ENCODE measurements at places on chromosomes 7 and 10.

- no peak for DNase-seq
Observed at GRCh38 chr10:80168162-80168511, 35.6 kb downstream of the PLAC9 start.

DNA sequence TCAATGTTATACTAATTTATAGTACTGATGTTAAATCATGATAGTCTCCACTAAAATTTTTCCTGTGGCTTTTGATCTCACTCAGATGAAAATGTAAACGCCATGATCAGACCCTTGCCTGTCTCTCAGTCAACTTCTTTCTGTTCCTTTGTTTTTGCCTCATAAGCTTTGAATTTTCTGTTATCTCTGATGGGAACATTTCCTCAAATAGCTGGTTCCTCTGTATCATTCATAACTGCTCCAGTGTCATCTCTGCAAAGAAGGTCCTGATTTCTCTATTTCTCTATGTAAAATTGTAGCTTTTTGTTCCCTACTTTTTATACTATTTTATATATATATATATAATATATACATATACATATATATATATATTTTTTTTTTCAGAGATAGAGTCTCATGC, 67.5 kb downstream of the GPR141 start:
- no peak for DNase-seq

DNA sequence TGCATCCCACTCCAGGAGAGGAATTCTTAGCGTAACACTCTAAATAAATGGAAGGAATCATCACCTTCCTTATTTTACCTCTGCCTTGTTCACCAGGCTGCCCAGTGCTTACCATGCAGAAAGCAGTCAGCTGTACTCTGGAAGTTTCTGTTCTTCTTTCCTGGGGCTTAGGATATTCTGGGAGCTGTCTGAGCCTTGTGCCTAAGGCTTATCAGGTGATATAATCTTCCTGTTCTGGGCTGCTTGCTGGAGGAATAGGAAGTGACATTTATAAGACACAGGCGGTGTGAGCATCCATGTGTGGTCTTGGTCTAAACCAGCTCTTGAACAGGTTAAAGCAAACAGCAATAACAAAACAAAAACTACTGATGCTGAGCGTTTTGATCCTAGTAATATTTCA, 13.5 kb downstream of the KCTD7 start:
- DNase-seq, result no peak

GRCh38 chr10:73096041-73096448, 621 bp downstream of the P4HA1 start:
- DNase-seq, result peak; percentile 70

- DNase-seq, result no peak
Observed at GRCh38 chr10:43231523-43232078, 35.3 kb downstream of the RASGEF1A start.

- DNase-seq, result no peak
Observed at GRCh38 chr7:100509231-100509630, 25.5 kb downstream of the NYAP1 start.

DNA sequence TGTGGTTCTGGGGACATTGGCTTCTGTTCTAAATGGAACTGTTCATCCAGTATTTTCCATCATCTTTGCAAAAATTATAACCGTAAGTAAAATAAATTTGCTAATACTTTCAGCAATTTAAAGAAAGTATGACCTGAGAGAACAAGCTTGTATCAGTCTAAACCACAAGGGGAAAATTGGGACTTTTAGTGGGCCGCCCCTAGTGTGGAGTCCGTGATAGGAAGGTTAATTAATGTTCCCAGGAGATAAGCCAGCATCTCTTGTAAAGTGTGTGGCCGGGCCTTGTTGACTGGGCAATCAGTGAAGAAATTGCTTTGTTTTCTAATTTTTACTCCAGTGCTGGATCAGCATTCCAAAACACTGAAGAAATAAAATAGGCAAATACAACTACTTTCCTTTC, 83.0 kb downstream of the ABCB5 start:
- DNase-seq, result no peak

- no peak for DNase-seq
Observed at GRCh38 chr7:112497481-112497880, 16.7 kb downstream of the LSMEM1 start.

- DNase-seq, result no peak
Observed at GRCh38 chr10:6168084-6168483, 34.6 kb upstream of the PFKFB3 start.

DNA sequence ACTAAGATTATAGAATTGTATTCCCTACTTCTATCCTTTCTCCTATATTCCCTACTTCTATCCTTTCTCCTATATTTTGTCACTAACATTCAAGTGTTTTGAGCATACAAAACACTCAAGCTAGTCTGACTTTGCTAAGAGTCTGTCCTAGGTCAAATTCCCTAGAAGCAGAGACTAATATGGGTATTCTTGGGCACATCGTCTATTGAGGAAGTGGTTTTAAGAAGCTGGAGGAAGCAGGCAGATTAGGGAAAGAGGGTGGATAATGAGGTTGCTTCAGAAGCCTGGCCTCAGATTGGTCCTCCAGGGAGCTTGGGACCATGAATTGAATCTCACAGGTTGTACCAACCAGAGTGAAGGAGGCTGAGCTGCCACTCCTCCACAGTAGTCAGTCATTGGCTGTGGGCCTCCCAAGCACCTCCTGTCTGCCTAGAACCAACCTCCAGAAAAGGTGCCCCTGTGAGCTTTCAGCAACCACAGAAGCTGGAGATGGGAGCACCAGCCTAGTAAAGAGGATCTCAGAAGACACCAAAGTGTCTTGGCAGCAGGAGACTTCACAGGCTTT, 295.9 kb upstream of the PHF14 start:
- no peak for DNase-seq

- no peak for DNase-seq
Observed at GRCh38 chr10:51462076-51462779, 237.2 kb downstream of the CSTF2T start.

DNA sequence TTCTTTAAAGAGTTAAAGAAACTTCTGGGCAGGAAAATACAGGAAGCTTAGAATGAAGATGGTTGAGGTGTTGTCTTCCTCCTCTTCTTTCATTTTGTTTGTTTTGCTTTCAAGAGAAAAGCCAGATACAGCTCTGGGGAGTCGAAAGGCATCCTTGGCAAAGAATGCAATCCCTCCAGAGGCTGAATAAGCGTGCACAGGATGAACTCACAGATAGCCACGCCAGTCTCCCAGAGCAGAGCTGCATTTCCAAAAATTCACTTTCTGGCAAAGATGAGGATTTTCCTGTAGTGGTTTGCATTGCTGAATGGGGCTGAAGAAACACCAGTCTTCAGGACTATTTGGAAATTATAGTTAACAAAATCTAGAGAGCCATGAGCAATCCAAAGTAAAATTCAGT, 336.4 kb downstream of the NRG3 start:
- no peak for DNase-seq

DNA sequence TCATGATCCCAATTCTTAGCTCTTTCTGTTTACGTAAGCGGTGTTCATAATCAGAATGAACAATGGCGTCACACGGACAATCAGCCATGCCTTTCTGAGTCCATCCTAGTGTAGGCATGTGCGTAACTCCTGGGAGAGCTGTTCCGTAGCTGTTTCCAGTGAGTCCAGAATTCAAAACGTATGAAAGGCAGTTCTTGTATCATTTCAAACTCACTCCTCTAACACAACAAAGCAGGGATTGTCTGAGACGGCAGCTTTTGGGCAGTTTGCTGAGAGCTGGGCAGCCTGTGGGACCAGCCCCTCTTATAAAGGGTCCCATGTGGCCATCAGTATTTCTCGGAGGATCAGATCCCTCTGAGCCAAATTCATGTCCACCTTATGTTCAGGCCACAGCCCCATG, 43.4 kb downstream of the PSPH start:
- no peak for DNase-seq

DNA sequence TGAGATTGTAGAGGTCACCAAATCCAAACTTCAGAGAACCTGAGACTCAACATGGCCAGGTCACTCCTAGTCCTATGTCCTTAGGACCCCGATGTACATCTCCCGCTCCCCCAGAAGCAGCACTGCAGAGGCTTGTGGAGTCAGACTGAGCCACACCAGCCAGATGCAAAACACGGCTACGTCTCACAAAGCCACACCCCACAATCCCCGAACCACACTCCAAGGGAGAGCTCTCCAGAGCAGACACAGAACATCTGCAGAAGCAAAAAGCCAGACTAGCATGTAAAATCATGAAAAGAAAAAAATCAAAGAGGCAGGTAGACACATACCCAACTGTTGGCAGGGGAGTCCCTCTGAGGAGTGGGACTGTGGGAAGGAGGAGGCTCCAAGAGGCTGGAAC, 104.9 kb downstream of the CTBP2 start:
- no peak for DNase-seq

- no peak for DNase-seq
Observed at GRCh38 chr7:34719636-34720035, 61.6 kb downstream of the NPSR1 start.

GRCh38 chr10:1154531-1155295, 98.5 kb downstream of the WDR37 start:
- no peak for DNase-seq

- DNase-seq, result no peak
Observed at GRCh38 chr10:76764177-76764576, 873.4 kb downstream of the KCNMA1 start.

DNA sequence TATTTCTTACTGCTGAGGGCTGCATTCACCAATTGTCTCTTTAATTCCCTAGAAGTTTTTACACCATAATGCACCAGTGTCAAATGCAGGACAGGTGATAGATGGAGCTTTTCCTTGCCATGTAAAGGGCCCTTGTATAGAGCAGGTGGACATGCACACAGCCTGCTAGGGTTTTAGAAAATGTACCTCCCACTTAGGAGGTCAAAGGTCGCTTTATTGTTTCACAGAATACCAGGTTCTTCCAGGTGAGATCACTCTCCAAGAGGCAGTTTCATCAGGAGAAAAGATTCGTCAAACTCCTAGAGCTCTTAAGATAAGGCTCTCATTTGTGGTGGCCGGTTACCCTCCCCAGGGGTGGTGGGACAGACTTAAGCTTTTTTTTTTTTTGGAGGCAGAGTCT, 215.8 kb downstream of the PHTF2 start:
- no peak for DNase-seq

- DNase-seq, result peak; percentile 18
Observed at GRCh38 chr10:74923556-74923955, 97.2 kb downstream of the KAT6B start.

- no peak for DNase-seq
Observed at GRCh38 chr10:25895856-25896255, 38.2 kb upstream of the MYO3A start.

GRCh38 chr7:92753614-92754013, 82.8 kb downstream of the CDK6 start:
- no peak for DNase-seq

DNA sequence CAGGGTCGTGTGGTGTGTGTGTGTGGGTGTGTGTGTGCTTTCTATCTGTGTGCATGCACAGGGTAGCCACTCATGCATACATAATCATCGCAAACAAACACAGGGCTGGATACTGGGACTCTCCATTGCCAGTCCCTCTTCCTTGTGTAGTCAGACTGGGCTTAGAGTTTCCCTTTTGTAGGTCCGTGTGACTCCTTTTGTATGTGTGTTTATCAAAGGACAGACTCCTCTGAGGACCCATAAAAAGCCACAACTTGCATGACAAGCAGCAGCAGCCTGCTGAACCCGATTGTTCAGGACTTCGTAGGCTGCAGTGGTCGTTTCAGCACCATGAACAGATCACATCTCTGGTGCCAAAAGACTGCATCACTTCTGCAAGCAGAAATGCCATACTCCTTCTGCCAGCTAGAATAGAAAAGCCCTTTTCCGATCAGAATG, 895 bp downstream of the VSTM2A start:
- DNase-seq, result no peak

GRCh38 chr7:24795407-24795767, 38.1 kb upstream of the GSDME start:
- DNase-seq, result no peak

DNA sequence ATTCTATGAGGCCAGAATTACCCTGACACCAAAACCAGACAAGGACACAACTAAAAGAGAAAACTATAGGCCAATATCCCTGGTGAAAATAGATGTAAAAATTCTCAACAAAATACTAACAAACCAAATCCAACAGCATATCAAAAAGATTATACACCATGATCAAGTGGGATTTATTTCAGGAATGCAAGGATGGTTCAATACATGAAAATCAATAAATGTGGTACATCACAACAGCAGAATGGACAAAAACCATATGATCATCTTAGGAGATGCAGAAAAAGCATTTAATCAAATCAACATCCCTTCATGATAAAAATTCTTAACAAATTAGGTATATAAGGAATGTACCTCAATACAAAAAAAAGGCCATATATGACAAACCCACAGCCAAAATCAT, 5.6 kb upstream of the SCART1 start:
- no peak for DNase-seq

DNA sequence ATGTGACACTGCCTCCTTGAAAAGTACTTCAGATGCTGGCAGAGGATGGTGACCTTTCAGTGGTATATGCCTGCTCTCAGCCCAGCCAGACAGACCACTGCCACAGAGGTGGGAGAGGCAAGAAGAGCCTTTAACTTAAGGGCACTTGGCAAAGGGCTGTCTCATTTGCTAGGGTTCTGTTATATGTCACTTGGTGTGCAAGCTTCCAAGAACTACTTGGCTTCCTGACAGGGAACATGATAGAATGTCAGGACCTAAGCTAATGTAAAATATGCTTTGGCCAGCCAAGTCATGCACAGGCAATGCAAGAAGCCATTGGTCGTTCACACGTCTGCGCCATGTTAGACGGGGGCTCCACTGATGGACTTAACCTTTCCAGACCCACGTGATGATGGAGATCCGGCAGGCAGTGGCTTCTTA, 54.7 kb downstream of the RBM20 start:
- peak; percentile 37 for DNase-seq

DNA sequence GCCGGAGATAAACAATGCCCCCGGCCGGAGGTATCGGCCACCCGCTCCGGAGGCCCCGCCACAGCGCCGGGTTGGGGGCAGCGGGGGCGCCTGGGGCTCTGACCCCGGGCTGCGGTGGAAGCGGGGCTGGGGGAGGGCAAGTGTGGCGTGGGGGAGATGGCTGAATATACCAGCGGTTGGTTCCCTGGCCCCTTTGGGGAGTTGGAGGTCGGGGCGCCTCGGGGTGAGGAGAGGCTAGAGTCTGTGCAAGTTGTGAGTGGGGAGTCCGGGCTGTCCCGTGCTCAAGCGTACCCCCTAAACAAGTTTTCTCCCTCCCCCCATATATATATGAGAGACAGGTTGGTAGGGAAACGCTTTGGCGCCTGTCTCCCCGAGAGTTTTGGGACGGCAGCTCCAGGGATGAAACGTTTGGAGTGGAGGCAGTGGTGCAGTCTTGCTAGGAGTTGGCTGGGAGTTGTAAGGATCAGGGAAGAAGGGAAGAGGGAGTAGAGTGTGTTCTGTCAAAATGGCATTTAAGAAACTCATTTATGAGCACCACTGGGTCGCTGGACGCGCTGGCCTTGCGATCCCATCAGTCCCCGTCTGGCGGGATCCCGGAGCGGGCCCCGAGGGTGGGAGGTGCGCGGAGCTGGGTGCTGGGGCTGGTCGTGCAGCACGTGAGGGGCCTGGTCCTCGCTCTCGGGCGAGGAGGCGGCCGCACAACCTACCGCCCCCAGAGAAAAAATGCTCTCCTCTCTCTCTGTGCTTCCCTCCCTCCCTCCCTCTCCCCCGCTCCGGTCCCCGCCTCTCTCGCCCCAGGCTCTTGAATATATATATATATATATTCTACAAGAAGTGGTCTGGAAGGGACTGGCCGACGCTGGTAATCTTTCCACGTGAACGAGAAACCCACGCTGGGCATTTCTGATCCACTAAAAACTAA, 1.1 kb downstream of the TET1 start:
- peak; percentile 6 for DNase-seq

GRCh38 chr10:125016123-125016522, 74.2 kb downstream of the ZRANB1 start:
- no peak for DNase-seq
